Fibroblast of skin of right biceps (primary cell): ENCODE measurements at places on chromosomes 2 and 18.

DNA sequence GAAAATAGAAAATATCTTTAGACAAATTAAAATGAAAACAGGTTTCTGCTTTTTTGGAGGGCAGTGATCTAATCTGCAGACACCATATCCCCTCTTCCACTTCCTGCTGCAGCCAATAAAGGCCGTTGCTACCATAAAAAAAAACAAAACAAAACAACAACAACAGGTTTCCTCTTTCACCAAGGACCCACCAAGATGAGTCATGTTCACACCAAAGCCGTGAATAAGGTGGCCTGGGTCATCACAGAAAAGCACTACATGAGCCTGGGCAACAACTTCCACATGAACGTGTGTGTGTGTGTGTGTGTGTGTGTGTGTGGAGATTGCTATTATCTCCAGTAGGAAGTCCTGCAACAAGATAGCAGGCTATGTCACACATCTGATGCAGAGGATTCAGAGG is 24.8 kb upstream of the TFCP2L1 start:
- no peak for DNase-seq

DNA sequence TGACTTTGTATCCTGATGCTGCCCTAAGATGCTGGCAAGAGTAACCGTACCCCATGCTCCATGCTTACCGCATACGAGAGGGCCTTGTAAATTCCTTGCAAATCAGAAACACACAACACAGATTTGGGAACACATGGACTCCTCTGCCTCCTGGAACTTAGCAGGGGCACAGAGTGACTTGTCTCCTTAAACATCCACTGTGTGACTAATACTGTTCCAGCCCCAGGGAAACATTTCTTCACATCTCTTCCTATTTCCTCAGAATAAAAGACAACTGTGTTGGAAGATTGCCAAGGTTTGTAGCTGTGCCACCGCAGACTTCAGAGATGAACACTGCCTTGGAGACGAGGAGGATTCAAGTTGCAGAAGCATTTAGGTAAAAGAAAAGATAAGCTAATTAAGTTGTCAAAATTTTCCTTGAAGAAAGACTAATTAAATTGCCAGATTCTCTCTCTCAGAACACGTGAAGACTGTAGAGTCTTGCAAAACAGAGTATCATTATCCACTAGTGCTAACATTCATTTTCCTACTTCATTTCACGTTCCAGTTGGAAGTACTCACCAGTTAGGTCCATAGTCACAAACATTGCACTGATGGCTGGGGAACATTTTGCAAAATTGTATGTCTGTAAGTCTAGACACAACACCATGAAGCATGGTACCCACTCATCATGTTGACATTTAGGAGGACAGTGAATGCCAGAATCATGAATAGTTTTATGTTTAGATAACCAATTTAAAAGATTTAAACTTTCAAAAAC is 188.8 kb downstream of the TSN start:
- peak; percentile 94 for DNase-seq

GRCh38 chr2:199833525-199833924 is 17.5 kb downstream of the FTCDNL1 start:
- no peak for DNase-seq

DNA sequence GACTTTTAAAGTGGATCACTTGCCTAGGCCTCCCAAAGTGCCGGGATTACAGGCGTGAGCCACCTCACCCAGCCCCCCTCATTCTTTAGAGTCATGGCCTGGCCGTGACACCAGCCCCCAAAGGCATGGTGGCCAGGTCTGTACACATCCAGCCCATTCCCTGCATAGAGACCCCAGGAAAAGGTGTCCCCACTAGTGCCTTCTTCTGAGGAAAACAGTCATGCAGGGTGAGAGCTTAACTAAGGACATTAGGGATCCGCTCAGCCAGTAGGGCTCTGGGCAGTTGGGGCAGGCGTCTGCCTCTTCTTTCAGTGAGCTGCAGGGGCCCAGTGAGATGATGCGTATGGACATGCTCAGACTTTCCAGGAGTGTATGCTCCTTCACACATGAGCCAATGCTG is 5.7 kb upstream of the AMER3 start:
- DNase-seq, result no peak

DNA sequence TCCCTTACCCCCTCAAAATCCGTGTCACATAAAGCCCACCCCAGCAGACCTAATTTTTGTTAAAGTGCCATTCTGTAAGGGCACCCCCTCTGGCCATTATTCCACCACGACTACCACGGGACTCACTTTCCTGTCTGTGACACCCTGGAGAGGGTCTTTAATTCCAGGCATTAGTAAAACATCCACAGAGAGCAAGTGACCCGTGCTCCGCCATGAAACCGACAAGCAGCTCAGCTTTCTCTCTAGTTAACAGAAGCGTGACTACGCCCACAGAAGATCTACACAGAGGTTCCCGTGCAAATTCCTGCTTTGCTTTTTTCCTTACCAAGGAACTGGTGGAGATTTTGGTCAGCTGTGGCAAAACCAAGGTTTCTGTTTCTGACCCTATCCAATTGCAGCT is 4.4 kb downstream of the SIGLEC15 start:
- DNase-seq, result no peak

DNA sequence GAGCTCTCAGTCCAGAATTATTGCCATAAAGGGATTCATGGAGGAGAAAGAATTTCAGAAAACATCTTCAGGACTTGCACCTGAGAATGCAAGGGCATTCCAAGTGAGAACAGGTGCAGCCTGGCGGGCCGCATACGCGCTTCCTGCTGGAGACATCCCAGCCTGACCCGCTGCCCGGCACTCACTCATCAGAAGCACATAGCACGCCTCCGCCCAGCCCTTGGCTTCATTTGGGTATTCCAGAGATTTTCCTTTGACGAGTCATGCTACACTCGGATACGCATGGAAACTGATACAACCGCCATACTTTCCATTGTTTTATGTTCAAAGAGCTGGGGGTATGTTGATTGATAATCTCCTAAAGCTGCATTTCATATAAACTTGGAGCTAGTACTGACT is 228.0 kb upstream of the ID2 start:
- peak; percentile 45 for DNase-seq

GRCh38 chr2:3289526-3289925 is 88.1 kb downstream of the EIPR1 start:
- DNase-seq, result no peak

DNA sequence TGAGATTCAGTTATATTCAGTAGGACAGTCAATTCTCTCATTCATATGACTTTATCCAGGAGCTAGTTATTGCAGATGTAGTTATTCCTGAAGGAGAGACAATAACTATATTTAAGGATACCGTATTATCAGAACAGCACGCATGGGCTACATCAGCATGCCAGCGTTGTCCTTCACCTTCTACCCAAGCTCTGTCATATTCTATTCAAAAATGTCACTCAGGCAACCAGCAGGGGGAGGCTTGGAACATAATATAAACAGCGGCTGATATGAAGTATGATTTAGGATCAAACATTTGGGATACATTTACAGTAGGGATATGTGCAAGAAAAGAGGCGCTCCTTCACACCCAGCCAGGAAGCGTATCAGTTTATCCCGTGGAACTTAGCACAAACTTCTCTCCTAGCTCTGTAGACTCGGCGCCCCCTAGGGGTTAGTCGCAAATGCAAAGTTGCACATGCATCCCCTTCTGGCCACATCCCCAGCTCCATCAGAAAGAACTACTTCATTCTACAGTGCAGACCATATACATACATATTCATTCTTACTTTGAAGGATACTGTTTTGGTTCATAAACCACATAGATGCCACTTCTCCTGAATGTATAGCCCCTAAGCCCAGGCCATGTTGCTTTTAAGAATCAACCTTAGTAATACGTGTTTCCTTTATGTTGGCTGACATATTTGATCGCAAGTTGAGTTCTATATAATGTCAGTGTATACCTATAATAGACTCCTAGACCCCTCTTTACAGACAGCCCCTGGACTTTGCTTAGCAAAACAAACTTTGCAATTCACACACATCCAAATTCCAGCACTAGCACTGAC is 759.4 kb downstream of the ADCYAP1 start:
- DNase-seq, result peak; percentile 23

DNA sequence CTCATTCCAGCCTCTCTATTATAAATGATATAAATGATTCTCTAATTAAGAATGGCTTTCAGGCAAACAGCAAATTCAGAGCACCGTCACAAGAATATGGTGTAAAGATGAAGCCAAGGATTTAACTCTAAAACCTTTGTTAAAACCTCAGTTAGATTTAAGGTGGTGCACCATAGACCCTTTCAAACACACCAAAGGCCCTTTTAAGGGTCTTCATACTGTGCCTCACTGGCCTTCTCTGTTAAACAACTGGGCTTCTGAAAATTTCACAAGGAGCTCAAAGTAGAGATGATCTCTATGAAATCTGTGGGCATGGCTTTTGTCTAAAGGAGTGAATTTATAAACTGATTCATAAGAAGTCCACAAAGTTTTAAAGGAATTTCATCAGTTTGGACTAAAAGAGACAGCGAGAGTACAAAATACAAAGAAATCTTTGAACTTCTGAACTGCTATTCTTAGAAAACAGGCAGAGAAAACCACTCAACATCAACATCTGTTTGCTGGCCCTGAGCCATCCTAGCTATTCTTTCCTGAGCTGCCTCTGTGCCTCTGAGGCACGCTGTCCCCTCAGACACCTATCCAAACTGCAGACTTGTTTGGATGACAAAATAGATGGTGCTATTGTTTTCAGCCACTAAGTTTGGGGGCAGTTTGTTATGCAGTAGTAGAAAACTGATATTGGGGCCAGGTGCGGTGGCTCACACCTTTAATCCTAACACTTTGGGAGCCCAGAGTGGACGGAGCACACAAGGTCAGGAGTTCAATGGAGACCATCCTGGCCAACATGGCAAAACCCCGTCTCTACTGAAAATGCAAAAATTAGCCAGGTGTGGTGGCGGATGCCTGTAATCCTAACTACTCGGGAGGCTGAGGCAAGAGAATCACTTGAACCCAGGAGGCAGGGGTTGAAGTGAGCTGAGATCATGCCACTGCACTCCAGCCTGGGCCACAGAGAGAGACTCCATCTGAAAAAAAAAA is 72.9 kb upstream of the MYCN start:
- DNase-seq, result no peak

- DNase-seq, result no peak
Measured at GRCh38 chr2:101846973-101847372, 144.8 kb upstream of the IL1R2 start.

DNA sequence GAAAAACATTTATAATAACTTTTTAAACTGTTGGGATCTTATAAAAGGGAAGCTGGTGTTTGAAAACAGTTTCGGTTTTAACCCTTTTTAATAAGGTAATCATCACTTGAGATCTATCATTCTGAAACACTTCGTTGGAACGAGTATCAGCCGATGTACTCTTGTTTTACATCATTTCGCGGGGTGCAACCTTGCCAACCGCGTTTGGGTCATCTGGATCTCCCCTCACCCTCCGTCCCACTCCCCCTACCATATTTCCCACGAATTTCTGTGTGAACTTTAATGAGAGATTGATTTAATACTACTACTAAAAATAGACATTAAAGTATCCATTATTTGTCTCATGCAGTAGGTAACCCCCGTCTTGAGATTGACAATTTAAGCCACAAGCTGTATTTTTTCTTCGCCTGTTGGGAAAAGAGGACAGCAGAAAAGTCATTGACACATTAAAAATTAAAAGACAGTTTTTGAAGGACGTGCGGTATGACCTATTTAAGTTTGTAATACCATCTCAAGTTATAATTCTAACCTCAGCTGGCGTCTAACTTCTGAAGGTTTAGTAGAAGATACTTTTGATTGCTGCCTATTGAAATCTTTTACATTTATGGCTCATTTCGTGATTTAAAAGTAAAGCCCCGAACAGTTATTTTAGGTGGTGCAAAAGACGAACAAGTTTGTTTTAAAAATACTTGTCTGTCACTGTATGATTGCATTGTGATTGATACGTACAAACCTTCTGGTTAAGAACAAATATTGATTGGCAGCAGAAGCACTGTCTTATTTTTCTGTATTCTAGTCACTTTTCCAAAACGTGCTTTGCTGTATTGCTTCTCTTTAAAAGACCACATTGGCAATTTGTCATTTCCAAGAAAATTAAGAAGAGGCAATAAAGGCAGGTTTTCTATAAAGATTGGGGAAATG is 1.5 kb downstream of the CREB1 start:
- DNase-seq, result peak; percentile 20

DNA sequence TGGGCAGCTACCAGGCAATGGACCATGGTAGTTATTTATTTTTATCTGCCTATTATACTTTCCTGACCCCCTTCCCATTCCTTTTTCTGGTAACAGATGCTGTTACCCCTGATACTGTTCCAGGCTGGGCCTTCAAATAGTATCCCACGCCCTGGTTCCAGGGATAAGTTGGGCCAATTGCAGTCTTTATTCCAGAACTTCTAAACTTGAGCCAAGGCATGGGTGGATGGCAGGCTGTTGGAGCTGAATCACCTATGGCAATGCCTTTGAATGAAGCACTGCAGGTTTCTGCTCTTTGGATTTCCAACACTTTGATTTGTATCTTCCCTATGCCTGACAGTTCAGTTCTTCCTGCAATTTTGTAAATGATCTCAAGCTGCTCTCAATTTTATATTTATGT is 99.2 kb upstream of the LHCGR start:
- no peak for DNase-seq

- DNase-seq, result no peak
Measured at GRCh38 chr2:22276696-22277095, 1108.3 kb upstream of the KLHL29 start.
